ENCODE measurements at places on chromosomes 1 and 21. TPM values are rescaled to one million over a fixed set of nuclear protein-coding genes. Genes with fewer than 3 reads are reported as not detected.
A peak's percentile ranks its signal among the peaks of the same experiment; 100 is the strongest.

DNA sequence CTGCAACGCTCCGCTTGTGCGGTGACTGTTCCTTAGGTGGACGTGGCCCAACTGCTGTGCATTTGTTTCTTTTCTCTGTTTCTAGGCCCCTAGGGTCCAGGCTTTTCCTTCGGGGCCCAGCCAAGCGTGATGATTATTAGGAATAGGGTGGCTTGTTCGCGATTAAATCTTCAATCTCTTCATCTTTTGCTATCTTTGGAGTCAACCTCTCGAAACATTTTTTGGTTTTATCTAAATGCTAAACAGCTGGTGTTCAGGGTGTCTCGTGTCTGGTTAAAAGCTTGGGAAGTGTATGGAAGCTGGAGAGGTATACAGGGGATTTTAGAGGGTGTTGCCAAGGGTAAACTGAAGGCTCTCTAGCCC lies 844 bp upstream of the PLD5 start:
- no peak for DNase-seq

GRCh38 chr1:233245191-233245765 lies 50.2 kb downstream of the PCNX2 start:
- no peak for DNase-seq

GRCh38 chr1:61639608-61640336 lies 85.2 kb downstream of the TM2D1 start:
- no peak for DNase-seq

DNA sequence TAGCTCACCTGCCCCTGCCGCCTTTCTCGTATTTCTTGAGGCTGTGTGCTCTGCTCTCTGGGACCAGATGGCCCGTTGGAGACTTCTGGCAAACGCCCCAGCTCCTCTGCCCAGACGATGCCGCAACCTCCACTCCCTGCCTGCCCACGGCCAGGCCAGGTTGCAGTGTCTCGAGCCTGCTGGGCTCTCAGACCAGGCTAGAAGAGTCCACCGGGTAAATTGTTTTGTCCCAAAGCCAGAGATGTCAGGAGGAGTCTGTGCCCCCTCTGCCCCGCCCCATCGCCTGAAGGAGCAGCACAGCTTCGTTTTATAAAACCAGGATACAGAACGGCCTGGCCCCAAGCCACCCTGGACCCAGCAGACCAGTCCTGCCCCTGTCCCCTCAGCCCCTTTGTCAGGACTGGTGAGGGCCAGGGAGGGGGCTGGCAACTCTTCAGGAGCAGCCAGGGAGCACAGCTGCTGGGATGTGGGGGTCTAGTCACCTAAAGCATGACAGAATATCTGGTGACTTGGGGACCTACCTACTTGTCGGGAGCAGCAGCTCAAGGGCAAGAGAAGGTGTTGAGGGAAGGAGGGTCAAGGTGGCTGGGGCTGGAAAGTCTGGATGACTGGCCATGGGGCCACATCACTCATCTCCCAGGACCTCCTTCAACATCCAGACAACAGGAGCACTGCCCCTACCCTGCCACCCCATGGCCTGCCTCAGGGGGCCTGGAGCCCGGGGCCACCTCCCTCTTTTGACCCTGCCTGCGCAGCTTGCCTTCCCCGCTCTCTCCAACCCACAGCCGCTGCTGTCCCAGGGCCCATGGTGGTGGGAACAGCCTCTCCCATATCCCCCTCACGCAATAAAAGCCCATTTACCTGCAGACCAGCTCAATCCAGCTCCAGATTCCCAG lies 33.9 kb upstream of the LBR start:
- DNase-seq: no peak

GRCh38 chr1:228417061-228417460 lies 400 bp upstream of the TRIM17 start:
- no peak for DNase-seq

DNA sequence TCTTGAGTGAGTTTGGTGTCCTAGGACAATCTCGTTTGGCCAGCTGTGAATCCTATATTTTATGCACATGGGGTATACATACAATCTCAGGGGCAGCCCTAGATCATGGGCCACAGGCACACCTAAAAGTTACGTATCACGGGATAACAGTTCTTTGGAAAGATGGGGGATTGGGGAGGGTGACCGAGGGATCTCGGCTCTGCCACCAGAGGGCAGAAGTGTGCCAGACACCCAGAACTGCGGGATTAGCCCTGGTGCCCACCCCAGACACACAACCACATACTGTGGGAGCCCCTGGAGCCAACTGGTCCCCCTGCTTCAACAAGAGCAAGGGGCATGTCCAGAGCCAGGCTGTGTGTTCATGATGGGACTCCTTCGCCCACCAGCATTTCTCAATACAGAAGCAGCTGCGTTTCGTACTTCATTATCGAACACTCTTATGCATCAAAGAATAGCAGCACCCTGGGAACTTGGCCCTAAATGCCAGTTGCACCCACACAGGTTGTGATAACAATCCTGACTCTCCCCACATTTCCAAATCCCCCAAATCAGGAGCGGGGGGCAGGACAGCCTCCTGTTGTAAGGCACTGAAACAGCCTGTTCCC lies 37.4 kb downstream of the TMCO4 start:
- peak; percentile 58 for DNase-seq

DNA sequence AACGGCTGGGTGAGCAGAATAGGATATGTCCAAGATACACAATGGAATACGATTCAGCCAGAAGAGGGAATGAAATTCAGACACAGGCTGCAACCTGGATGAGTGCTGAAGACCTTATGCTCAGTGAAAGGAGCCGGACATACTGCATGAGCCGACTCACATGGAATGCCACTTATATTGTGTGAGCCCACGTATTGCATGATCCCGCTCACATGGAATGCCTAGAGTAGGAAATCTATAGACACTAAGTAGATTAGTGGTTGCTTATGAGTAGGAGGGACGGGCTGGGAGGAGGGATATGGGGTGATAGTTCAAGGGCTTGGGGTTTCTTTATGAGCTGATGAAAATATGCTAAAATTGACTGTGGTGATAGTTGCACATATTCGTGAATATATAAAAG lies 26.8 kb downstream of the TMPRSS2 start:
- DNase-seq: no peak

Gene ARHGEF2
- 54.8 TPM for total RNA-seq

Gene AQP10
- not detected for total RNA-seq

Gene OLFML3
- 140 TPM for total RNA-seq

Gene GNAT2
- total RNA-seq: not detected
